Caudate nucleus (tissue), 63 donors: ENCODE measurements at places on chromosomes 1 and 21.

DNA sequence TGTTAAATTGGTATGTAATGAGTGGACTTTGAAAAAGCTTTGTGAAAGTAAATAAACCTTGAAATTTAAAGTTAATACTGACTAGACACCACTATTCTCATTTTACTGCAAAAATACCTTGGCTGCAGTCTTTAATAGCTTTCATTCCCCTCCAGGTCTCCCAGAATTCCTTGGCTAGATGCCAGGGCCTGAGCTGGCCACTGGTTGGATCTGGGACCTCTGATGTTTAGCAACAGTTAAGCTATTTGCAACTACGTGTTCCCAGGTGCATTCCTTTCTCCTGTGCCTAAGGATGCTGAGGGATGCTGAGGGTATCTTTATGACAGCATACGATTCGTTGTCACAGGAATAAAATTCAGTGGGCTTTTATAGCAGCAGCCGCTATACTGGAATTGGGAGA, 938.7 kb downstream of the TTLL7 start:
- no peak for DNase-seq

GRCh38 chr21:34675871-34676270, 7.1 kb downstream of the CLIC6 start:
- no peak for DNase-seq

GRCh38 chr1:227938911-227939790, 8.6 kb downstream of the WNT9A start:
- DNase-seq = no peak

- DNase-seq = peak; percentile 72
These were observed at the start of gene F3 for GRCh38 chr1:94541246-94542087. TSS of gene F3 (minus strand) at chr1:94541759. CDS start at chr1:94541636, 123 bp downstream.

DNA sequence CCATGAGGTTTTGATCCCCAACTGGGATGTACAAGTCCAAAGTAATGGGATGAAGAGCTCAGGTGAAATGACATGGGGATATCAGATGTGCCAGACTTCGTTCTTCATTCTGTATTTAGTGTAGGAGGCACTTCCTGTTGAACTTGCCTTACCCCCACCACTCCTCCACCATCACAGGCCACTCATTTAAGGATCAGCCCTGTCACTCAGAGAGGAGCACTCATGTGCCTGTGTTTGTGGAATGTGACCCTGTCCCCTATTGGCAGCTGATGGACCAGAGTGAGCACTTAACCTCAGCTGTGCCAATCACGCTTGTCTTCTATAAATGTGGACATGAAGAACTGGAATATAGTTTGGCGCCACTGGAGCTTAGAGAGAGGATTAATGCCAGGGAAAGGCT, 91.4 kb upstream of the CTTNBP2NL start:
- no peak for DNase-seq

DNA sequence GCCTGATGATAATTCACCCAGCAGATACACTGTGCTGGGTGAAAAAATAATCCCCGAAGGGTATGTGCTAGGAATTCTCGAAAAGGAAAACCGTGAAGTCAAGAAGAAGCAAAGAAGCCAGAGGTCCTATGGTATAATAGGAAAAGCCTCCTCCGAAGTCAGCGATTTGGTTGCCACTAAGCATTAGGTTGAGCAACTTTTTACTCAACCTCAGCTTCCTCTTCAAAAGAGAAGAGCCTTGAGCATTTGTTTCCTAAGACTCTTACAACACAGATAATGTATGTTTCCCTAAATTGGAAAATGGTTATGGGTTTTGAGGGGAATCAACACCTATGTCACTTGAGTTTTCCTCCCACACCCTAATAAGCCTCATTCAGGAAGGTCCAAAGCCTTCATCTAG, 21.3 kb upstream of the MNDA start:
- DNase-seq = no peak

- no peak for DNase-seq
These were observed 7.1 kb downstream of the SSBP3 start for GRCh38 chr1:54398963-54399528.

DNA sequence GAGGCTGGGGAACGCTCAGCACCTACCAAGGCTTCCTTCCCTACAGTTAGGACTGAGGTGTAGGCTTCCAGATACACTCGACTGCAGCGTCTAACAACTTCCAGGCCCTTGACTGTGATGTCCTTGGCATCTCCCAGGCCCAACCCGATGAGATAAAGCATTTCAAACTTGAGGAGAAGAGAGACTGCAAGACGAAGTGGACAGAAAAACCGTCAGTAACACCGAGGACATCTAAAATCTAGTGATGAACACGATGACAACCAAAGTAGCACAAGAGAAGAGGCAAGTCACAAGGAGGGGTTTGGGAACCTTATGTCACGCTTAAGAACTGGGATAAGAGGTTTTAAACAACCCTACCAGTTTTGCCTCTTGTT, 314 bp downstream of the DPH5 start:
- DNase-seq = no peak

GRCh38 chr21:41816583-41817165, 49.8 kb upstream of the RIPK4 start:
- no peak for DNase-seq

DNA sequence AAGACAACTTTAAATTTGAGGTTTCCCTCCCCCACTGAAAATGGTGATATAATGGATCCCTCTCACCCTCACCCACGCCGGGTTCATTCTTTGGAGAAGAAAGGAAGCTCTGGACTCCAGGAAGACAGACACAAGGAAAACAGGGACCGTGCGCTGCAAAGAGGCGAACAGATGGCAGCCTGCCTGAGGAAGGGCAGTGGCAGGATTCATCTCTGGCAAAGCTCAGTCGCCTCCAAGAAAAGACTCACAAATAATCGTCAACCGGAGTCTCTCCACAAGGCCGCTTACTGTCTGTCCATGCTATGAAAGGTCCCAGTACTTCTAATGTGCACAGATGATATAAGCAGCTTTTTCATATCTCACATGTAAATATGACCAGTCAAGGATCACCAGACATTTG, 110.3 kb downstream of the TIAM1 start:
- peak; percentile 73 for DNase-seq

DNA sequence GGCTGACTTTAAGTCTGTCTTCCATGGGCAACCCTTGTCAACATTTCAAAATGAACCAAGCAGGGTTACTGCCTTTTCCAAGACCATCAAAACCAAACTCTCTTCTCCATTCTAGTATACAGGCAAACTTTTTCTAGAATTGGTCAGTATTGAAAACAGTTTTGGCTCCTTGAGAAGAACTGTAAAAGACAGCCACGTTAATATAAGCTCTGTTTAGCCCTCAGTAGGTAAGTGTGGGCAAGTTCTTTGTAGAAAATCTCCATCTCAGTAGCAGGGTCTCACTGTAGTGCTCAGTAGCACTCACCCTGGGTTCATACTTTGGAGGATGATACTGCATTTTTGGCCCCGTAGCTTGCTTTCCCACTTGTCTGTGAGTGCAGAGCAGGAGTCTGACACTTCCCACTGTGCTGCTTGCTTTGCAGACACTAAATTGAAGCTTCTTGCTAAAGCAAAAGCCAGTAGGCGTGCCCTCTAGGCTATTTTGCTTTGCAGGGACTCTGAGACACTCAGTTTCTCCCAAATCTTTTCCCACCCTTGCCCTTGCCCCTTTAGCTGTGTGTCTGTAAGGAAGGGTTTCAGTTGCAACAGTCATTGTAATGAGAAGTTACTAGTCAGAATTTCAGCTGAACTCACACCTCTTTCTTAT, 34.3 kb upstream of the CACYBP start:
- no peak for DNase-seq
